Suppressor macrophage (primary cell): ENCODE measurements at places on chromosomes 11 and 22.
A peak's percentile ranks its signal among the peaks of the same experiment; 100 is the strongest.

- peak; percentile 65 for DNase-seq
These were observed 12.7 kb downstream of the RPL3 start for GRCh38 chr22:39306456-39307361.

GRCh38 chr11:64306876-64307622 lies 1.7 kb downstream of the ESRRA start:
- no peak for DNase-seq

DNA sequence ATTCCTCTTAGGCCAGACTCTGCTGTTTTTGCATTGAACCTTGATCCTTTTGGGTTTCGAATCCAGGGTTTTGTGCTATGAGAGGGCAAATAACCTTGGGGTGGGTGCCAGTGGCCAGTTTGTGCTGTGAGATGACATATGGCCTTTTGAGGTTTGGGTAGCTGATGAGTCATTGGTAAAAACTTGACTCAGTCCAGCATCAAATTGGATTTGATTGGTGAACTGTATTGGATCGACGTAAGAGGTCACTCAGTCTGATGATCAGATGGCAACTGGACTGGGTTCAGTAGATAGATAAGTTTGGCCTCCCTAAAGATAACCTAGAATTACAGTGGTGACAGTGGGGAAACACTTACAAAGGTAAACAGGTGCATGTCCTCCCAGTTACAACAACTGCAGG lies 41.0 kb upstream of the XKR3 start:
- no peak for DNase-seq

- no peak for DNase-seq
These were observed 12.1 kb downstream of the SSH3 start for GRCh38 chr11:67315325-67315909.

DNA sequence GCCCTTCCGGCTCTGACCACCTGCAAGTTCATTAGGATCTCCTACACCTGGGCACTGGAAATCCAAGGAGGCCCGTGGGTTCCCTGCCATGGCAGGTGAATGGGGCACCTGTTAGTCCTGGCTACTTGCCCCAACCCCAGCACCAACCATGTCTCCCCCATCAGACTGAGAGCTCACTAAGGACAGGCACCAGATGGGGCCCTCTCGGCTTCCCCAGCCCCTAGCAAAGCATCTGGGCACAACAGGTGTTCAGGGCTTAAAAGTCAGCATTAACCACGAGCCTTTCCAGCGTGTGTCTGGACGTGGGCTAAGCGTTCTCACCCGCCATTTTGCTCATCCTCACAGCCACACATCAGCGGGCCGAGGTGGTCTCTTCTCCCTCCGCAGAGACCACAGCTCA lies 2.2 kb downstream of the SULT4A1 start:
- DNase-seq, result no peak

DNA sequence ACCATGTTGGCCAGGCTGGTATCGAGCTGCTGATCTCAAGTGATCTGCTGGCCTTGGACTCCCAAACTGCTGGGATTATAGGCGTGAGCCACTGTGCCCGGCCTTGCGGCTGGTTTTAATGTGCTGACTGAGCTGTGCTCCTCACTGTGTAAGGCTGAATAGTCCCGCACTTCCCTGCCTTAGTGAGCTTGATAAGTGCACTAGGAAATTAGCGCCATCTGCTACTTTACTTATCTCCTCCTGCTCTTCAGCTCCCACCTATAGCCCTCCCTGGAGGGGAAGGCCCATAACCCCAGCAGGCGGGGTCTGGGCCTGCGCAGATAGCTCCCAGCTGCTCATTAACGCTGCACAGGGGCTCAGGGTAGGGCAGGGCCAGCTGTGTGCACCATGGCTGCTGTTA lies 49.4 kb downstream of the CLMP start:
- DNase-seq, result no peak

- DNase-seq, result peak; percentile 65
These were observed at the start of gene RTN4R for GRCh38 chr22:20268279-20269012. RTN4R (minus strand) TSS chr22:20268318; CDS start chr22:20268092, 226 bp downstream.

DNA sequence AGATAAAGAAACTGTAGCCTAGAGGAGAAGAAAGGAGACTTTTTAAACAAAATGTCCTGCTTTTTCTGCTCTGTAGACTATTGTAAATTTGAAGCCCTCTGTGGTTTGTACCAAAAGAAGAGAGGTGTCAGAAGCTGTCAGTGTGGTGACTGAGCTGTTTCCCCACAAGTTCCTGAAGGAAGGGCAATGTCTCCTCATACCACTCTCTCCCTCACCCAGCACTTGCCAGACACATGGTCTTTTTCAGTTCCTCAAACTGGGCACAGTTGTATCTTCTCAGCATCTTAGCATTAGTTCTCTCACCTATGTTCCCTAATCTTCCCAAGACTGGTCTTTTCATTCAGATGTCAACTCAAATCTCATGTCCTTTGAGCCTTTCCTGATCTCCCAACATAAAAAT lies 4.3 kb downstream of the BCO2 start:
- DNase-seq, result peak; percentile 86

- DNase-seq, result no peak
These were observed 37.8 kb downstream of the STIM1 start for GRCh38 chr11:3893311-3893710.

DNA sequence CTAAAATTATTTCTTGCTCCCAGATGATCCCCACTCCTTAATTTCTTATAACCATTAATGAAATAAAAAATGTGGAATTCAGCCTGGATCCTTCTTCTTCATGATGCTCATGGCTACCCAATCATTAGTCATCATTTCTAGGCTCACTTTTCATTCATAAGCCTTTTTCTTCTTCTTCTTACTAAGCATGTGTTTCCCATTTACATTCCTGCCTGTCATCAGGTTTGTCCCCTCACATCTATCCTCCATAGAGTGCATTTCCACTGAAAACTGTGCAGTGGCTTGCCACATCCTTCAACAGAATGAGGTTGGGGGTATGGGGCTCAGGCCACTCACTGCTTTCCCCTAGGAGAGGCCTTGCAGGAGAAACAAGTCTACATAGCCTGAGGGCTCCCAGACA lies 35.8 kb upstream of the NTM start:
- DNase-seq, result no peak

DNA sequence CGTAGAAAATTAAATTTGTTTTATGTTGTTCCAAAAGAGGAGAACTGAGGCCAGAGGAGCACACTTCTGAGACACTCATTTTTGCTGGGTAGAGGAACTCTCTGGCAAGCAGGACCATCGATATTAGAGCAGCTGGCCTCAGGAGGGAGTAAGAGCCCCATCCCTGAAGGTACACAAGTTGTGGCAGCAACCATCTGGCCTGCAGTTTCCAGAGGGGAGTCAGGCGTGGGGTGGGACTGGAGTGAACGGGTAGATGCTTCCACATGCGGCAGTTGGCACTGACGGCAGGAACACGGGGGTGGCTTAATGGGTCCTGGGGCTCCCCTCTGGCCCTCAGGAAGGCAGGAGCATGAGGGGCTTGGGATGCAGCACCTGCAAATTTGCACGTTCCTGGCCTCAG lies 13.2 kb upstream of the SSTR3 start:
- no peak for DNase-seq

DNA sequence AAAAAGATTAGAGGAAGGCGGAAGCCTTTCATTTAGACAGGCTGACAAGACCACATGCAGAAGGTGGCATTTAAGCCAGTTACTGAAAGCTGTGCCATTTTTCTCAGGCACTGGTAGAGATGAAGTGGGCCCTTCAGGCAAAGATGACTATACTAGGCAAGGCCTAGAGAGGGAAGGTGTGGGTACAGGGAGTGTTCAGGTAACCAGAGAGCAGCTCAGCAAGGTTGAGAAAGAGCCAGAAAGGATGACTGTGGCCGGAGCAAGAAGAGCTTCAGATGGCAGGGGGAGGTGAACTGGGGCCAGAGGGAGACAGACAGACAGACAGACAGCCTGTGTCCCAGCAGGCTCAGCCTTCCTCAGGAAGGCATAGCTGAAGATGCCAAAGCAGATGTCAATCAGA lies 88.1 kb upstream of the NARS2 start:
- DNase-seq, result no peak

- peak; percentile 27 for DNase-seq
These were observed 3.3 kb upstream of the GCAT start for GRCh38 chr22:37804352-37804880.

DNA sequence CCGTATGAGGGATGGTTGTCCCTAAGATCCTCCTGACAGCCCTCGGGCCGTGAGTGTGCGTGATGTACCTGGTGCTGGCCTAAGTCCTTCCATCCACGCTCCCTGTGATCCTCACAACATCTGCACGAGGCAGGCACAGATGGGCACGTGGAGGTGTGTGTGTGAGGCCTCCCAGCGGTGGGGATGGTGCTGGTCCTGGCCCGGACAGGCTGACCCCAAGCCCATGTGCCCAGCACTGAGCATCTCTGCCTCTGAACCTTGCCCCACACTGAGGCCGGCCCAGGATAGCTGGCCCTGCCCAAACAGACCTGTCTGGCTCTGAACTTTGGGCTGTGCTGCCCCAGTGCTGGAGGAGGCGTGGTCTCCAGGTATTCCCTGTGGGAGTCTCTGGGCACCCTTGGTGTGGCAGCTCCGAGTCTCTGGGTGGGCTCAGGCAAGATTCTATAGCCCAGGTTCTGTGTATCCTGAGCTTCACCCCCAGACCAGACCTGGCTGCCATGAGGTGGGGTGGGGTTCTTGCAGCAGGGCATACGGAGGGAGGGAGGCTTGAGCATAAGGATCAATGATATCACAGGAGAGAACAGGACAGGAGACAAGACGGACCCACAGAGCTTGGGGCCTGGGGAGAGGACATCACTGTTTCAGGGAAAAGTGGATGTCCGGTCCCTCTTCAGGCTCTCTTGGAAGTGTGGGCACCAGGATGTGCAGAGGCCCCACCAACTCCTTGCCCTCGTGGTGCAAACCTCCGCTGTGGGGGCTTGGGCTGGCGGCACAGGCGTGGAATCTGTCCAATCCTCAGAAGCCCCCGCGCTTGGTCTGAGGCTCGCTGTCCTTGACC lies 881.8 kb downstream of the BRD1 start:
- DNase-seq, result no peak

GRCh38 chr11:63999349-64000025 lies 13.2 kb downstream of the OTUB1 start:
- DNase-seq, result peak; percentile 49

DNA sequence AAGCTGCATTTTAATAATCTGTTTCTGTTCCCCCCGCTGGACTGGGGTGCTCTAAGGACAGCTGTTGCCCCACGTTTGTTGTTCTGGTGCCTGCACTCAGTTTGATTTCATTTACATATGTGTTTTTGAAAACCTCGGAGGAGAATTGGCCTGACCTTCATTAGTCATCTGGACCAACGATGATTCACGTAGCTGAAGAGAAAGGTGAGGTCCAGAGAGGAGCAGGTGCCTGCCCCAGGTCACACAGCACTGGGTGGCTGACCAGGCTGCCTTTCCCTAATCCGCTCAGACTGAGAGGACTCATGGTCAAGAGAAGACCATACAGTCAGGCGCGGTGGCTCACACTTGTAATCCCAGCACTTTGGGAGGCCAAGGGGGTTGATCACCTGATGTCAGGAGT lies 3.8 kb downstream of the CSDC2 start:
- DNase-seq, result no peak

DNA sequence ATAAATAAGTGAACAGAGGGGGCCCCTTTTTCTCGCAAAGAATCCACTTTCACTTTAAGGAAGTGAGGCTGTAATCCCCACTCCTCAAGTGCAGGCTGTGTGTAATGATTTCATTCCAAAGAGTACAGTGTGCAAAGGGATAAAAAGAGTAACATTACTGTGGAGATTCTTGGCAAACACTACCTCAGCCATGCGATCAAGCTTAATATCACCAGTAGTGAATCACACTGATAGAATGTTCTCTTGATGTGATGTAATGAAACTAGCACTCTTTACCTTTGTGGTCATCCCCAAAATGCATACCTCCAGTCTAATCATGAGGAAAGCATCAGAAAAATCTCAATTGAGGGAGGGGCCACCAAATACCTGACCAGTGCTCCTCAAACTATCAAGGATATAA lies 246.1 kb upstream of the CHORDC1 start:
- no peak for DNase-seq

DNA sequence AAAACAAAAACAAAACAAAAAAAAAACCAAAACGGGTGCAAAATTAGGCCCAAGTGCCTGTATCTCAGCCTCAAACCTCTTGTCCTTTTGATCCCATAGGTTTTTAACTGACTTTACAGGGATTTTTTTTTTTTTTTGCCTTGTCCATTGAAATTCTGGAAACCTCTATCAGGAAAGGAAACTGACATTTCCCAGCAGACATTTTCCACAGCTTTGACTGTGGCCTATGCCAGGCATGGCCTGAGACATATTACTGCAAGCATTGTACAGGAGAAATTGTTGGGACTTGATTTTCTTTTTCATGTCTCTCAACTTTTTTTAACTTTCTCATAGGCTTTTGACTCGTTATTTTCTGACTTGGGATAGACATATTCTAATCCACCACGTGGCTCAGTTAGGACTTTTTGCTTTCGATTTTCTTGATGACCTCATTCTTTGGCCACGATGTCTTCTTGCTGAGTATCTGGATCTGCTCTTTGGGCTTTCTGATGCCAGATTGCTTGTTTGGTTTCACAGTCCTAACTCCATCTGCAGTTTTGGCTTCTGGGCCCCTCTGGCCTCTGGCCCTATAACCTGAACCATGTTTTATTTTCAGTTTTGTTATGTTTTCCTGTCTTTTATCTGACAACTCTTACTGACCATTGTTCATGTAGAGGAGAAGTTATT lies 336.1 kb upstream of the C11orf87 start:
- DNase-seq, result no peak

GRCh38 chr11:61567286-61568061 lies 13.4 kb downstream of the SYT7 start:
- DNase-seq, result peak; percentile 85

DNA sequence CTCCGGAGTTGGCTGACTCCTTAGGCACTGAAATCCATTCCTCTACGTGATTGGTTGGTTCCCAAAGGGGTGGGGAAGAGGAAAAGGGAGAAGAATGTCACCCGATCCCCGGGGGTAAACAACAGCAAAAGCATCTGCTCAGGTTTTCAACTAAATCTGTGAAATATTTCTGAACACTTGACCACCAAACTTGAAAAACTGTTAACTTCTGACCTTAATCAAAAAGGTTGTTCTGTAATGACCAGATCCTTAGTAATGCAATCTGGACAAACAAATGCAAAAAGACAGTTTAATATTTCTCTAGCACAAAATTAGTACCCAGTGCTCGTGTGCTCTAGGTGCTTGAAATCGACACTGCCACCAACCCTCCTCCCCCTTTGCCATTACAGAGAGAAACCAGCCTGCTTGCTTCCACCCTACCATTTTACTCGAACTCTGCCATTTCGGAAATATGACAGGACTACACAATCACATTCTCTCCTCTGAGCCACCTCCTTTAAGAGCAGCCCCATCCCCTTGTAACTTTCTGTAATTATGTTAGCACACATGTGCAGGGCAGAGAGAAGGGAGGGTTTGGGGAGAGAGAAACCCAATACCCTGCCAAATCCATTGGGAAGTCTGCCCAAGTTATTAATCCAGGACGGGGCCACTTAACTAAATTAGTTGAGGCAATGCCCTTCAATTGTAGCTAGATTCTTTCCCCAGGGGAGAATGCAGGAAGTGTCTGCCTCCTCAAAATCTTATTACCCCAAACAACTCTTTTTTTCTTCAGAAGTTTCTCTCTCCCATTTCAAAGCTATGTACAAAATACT lies 113.8 kb downstream of the RBFOX2 start:
- DNase-seq, result peak; percentile 77

- DNase-seq, result no peak
These were observed 9.8 kb upstream of the POU2AF1 start for GRCh38 chr11:111388842-111389241.

GRCh38 chr11:22340701-22341587 lies 2.8 kb downstream of the SLC17A6 start:
- DNase-seq, result no peak
